ENCODE measurements at places on chromosomes 12 and 14. TPM values are rescaled to one million over a fixed set of nuclear protein-coding genes. Genes with fewer than 3 reads are reported as not detected.
A peak's percentile ranks its signal among the peaks of the same experiment; 100 is the strongest.

RPS6KA5 gene
- total RNA-seq = 2.1 TPM

DEPDC4 gene
- 2.5 TPM for total RNA-seq

PLEK2 gene
- not detected for total RNA-seq

TSPAN19 gene
- total RNA-seq = 0.50 TPM

UTP20 gene
- 59.6 TPM for total RNA-seq

OR4E2 gene
- total RNA-seq = not detected

GRCh38 chr12:49959685-49960473 is 1.8 kb upstream of the AQP5 start:
- H3K27ac ChIP-seq = no peak overlapping the region
- H3K36me3 ChIP-seq = no peaks in the 10 kb centered on the region
- peak; percentile 94 for DNase-seq
- peaks cover 31% of the 10 kb centered on the region for H3K4me1 ChIP-seq
